OCI-LY7 (cell line): ENCODE measurements at places on chromosomes 3 and 15.
A peak's percentile ranks its signal among the peaks of the same experiment; 100 is the strongest.

DNA sequence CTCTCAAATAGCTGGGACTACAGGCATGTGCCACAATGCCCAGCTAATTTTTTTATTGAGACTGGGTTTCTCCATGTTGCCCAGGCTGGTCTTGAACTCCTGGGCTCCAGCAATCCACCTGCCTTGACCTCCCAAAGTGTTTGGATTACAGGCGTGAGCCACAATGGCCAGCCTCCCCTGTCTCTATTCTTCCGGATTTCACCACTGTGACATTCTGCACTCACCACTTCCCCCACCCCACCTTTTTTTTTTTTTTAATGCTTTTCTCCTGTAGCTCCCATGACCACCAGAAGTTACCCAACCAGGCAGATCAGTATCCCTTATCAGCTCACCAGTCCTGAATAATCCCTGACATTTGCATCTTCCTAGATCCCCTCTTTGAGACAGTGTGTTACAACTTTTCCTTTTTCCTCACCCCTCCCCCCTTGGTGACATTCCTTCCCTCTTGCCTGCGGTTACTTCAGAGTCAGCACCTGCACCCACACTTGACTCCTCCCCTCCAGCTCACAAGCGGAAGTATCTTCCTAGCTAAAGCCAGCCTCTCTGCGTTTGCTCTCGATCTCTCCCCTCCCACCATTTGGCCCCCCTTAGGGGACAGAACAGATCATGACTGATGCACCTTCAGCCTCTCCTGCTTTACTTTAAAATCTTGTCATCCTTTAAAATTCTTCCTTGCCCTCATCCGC, 13.5 kb upstream of the ZNF592 start:
- peak; percentile 95 for DNase-seq

DNA sequence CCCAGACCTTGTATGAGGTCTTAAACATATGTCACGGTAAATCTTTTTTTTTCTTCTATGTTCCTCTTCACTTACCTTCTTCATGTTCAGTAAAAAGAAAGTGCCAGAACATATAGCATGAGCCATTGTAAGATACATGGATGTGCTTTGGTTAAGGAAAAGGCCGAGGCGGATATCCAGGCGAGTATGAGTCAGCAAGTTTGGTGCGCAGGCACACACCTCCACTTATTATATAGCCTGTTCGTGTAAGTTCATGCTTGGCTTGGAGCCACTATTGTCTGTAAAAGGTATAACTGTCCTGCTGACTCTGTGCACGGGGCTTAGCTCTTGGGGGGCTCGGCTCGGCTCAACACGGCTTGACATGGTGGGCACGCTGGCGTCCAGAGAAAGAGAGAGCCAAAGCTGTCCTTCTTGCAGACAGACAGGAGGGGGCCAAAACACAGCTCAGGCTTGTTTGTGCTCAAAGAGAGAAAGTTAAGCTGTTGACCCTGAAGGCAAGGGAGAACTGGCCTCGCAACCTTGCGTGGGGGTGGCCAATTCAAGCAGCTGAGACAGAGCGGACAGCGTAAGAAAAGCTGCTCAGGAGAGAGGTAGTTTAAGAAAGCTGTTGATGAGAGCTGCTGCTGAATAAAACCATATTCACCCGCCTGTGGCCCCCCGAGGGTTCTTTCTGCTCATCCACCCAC, 251.2 kb downstream of the SLC9A9 start:
- DNase-seq, result no peak

DNA sequence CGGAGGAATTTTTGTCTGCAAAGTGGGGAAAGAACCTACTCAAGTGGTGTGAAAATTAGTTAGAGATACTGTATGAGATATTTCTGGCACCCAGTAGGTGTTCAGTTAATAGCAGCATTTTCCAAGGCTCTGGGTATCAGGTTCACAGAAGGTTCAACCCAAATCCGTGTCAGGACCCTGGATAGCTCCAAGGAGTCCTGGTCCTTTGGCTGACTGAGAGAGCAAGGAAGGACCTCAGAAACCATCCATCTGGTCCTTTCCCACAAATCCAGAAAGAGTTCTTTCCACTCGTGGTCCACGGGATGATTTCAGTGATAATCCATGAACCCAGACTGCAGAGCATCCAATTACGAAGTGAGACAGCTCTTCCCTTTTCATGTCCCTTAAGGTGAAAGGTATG, 51.4 kb downstream of the SLC6A11 start:
- no peak for DNase-seq

DNA sequence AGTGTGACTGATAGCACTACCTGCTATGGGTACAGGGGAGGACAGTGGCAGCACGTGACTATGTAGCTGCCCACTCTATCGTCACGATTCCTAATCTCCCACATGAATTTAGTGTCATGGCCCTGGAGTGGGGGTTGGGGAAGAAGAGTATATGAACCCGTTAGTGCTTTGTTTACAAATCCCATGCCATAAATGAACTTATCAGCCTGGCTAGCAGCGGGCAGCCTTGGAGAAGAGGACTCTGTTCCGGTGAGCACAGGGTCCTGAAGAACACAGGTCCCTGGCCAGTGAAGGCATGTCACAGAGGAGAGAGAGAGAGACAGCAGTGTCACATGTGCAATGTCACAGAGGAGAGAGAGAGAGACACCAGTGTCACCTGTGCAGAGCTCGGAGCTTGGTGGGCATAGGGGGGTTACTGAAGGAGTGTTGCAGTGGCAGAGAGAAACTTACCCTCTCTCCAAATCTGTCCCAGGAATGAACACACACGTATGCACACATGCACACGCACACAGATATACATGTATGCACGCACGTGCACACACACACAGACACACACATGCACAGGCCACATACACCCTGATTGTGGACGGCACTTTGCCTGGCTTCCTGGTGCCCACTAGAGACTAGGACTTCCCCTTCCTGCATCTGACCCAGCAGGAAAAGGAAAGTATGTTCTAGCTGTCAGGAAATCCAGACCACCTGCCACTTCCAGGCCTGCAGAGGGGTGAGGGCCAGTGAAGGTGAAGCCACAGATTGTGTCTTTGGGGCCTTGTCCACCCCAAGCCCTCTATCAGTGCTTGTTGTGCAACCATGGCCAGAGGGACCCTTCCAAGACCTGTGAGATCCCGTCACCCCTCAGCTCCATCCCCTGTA, 26.3 kb downstream of the ITGA11 start:
- DNase-seq, result no peak

DNA sequence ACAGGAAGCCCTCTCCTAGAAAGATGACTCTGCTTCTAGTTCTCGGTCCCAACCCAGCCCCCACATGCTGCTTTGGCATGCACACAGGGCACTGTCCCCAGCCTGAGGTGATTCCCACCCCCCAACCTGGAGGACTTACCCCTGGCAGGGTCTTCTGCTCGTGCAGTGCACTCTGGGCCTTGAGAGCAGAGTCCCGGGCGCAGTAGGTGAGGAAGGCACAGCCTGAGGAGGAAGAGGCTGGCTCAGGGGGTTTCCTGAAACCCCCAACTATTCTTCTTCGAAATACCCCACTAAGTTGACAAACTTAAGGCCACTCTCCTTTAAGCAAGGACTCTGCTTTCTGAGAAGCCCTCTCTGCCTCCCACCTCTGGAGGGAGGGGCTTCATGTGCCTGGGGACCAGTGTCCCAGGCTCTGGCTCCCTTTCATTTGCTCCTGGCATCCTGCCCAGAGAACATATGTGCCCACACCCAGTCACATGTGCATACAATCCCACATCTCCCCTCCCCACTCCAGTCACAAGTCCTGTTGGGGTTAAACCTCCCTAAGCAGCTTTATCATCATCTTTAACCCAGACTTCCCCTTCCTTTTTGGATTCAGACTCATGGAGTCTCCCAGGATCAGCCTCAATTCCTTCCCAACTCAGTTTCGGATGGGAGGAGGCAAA, 4.1 kb downstream of the CELF6 start:
- no peak for DNase-seq
